ENCODE measurements at places on chromosomes 12 and 14. TPM values are rescaled to one million over a fixed set of nuclear protein-coding genes. Genes with fewer than 3 reads are reported as not detected.

KRT73 gene
- not detected for total RNA-seq

ANO6 gene
- total RNA-seq, result 18.1 TPM

RFX4 gene
- total RNA-seq, result not detected

FOXG1 gene
- total RNA-seq, result not detected

KRT78 gene
- total RNA-seq, result 0.15 TPM

PLA2G1B gene
- total RNA-seq, result not detected

CD9 gene
- total RNA-seq, result 174 TPM

DNAJC22 gene
- total RNA-seq, result 12.9 TPM

FGF6 gene
- not detected for total RNA-seq

SMCO2 gene
- total RNA-seq, result 1.7 TPM

OASL gene
- 7.6 TPM for total RNA-seq

FSCB gene
- total RNA-seq, result 0.12 TPM

CMTM5 gene
- not detected for total RNA-seq

POU6F1 gene
- 0.17 TPM for total RNA-seq

DDX23 gene
- 105 TPM for total RNA-seq

NAV3 gene
- 1.6 TPM for total RNA-seq

GNB3 gene
- 1.8 TPM for total RNA-seq

IFI27 gene
- total RNA-seq, result 4.3 TPM

ATF7 gene
- 14.2 TPM for total RNA-seq

OAS2 gene
- 10.5 TPM for total RNA-seq

RPL10L gene
- not detected for total RNA-seq

KLHDC1 gene
- 0.07 TPM for total RNA-seq

KCNMB4 gene
- 2.6 TPM for total RNA-seq

IAPP gene
- not detected for total RNA-seq

RHNO1 gene
- total RNA-seq, result 43.3 TPM

GPR65 gene
- not detected for total RNA-seq

ASB8 gene
- total RNA-seq, result 34.4 TPM

KRT82 gene
- 0.29 TPM for total RNA-seq

KRT75 gene
- 38.5 TPM for total RNA-seq
